ENCODE measurements at places on chromosomes 6 and 20. TPM values are rescaled to one million over a fixed set of nuclear protein-coding genes. Genes with fewer than 3 reads are reported as not detected.

Gene MRPS18A
- total RNA-seq, result 38.2 TPM

Gene FAM209B
- not detected for total RNA-seq

Gene STX11
- total RNA-seq, result 0.77 TPM

Gene TPBG
- total RNA-seq, result 93.1 TPM

Gene QRSL1
- 10.1 TPM for total RNA-seq

Gene GNRH2
- not detected for total RNA-seq

Gene SLC4A11
- total RNA-seq, result 0.75 TPM

Gene GRM1
- not detected for total RNA-seq

Gene HLA-DQA2
- not detected for total RNA-seq

Gene MCCD1
- not detected for total RNA-seq

Gene HTR1E
- total RNA-seq, result under 0.01 TPM

Gene GATA5
- 0.50 TPM for total RNA-seq

Gene BEND6
- 19.1 TPM for total RNA-seq

Gene LGSN
- not detected for total RNA-seq

Gene TRIM31
- total RNA-seq, result not detected

Gene CLIC5
- not detected for total RNA-seq

Gene DSP
- 0.33 TPM for total RNA-seq

Gene RIPOR2
- total RNA-seq, result 8.7 TPM

Gene FLRT3
- 5.6 TPM for total RNA-seq

Gene ALDH5A1
- total RNA-seq, result 1.3 TPM

Gene ULBP1
- total RNA-seq, result 0.12 TPM

Gene BMP2
- total RNA-seq, result 5.0 TPM

Gene NT5E
- 527 TPM for total RNA-seq

Gene SPATS1
- not detected for total RNA-seq

Gene ZC3H12D
- total RNA-seq, result 0.37 TPM

Gene TBXT
- total RNA-seq, result not detected

Gene COX4I2
- total RNA-seq, result not detected

Gene TAGAP
- total RNA-seq, result not detected
